ENCODE measurements at places on chromosomes 16 and 17. TPM values are rescaled to one million over a fixed set of nuclear protein-coding genes. Genes with fewer than 3 reads are reported as not detected.
A peak's percentile ranks its signal among the peaks of the same experiment; 100 is the strongest.

Gene JPH3
- total RNA-seq, result not detected

- H3K4me1 ChIP-seq, result peaks cover 12% of the 10 kb centered on the region
- no peaks in the 10 kb centered on the region for H3K27me3 ChIP-seq
- peaks cover 22% of the 10 kb centered on the region for H3K36me3 ChIP-seq
- no peak for DNase-seq
These were observed 1.6 kb upstream of the SPATA32 start for GRCh38 chr17:45263477-45263860.

DNA sequence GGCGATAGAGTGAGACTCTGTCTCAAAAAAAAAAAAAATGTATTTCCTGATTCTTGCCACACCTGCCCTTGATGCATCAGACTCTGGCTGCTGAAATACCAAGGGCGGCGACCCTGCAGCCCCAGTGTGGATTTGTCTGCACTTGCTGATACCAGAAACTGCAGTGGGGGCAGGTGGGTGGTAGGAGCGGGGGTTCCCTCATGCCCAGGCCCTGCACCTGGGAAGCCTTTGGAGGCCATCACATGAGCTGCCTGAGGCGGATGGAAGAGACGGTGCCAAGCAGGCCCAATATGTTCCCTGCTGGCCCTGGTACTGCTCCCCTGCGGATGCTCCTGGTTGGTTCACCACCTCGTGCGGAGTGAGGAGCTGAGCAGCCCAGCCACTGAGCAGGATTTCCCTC lies 50.6 kb downstream of the MARF1 start:
- no peak overlapping the region for H3K4me3 ChIP-seq
- no peak overlapping the region for H3K27ac ChIP-seq
- H3K27me3 ChIP-seq, result no peaks in the 10 kb centered on the region
- peaks cover 34% of the 10 kb centered on the region for H3K36me3 ChIP-seq

DNA sequence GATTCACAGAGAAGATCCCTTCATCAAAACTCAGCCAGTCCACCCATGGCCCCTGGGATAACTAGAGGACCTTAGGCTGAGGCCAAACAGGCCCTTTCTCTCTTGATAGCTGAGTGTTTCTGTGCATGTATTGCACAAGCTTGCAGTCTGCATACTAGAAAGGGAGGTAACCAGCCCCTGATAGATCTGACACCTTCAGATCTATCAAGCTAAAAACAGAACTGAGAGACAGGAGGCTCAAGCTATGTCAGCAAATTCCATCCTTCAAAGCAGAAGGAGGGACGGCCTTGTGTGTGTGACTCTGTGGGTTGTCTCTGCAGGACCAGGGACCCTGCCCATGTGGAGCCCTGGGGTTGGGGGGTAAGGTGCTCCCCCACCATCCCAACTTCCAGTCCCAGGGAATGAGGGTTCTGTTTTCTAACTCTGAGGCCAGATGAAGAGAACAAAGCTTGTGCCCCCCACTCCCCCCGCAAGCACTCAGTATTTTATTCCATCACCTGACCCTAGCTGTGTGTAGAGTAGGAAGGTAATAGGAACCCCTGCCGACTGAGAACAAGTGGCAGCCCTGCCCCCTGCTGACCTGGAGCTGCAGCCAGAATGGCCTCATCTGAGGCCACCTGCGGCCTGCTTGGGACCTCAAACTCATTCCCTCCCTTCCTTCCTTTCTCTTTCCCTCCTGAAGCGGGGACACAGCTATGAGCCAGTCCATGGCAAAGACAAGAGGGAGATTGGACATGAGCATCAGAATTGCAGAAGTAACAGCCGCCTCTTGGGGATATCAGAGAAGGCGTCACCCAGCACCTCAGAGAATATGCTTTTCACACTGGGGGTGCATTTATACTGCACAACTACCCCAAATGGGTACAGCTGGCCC lies 63.8 kb downstream of the SMPD3 start:
- no peak overlapping the region for H3K4me3 ChIP-seq
- no peak for DNase-seq
- no peaks in the 10 kb centered on the region for H3K4me1 ChIP-seq

GRCh38 chr16:84532291-84532724 lies 27.8 kb upstream of the MEAK7 start:
- peak; percentile 93 for DNase-seq
- H3K36me3 ChIP-seq, result no peaks in the 10 kb centered on the region
- 0 out of 2 replicates have a peak overlapping the region, but pooled peaks have one; percentile 3 for H3K4me3 ChIP-seq
- H3K27ac ChIP-seq, result peak overlapping the region; percentile 37
- no peaks in the 10 kb centered on the region for H3K27me3 ChIP-seq

- H3K27ac ChIP-seq, result peak overlapping the region; percentile 91
- H3K36me3 ChIP-seq, result peaks cover 25% of the 10 kb centered on the region
- H3K27me3 ChIP-seq, result no peaks in the 10 kb centered on the region
These were observed 57.0 kb downstream of the HS3ST3A1 start for GRCh38 chr17:13544765-13545164.

Measured in GM23248 (cell line).